Inflammatory macrophage treated with lipopolysaccharide for 4 hours (primary cell): ENCODE measurements at places on chromosomes 6 and 20.

DNA sequence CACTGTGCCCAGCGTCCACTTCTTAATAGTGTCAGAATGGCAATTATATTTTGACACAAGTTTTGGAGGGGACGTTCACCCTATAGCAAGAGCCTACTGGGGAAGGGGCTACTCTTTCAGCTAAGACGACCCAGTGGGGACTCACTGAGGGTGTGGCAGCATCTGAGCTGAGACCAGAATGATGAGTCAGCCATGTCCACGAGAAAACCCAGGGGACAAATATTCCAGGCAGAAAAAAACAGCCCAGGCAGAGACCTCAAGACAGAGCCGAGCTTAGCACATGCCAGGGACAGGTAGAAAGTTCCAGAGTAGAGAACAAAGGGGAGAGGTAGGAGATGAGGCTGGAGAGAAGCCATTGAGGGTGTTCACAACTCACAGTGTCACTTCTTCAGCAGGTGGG, 11.2 kb downstream of the CNBD2 start:
- DNase-seq = no peak

DNA sequence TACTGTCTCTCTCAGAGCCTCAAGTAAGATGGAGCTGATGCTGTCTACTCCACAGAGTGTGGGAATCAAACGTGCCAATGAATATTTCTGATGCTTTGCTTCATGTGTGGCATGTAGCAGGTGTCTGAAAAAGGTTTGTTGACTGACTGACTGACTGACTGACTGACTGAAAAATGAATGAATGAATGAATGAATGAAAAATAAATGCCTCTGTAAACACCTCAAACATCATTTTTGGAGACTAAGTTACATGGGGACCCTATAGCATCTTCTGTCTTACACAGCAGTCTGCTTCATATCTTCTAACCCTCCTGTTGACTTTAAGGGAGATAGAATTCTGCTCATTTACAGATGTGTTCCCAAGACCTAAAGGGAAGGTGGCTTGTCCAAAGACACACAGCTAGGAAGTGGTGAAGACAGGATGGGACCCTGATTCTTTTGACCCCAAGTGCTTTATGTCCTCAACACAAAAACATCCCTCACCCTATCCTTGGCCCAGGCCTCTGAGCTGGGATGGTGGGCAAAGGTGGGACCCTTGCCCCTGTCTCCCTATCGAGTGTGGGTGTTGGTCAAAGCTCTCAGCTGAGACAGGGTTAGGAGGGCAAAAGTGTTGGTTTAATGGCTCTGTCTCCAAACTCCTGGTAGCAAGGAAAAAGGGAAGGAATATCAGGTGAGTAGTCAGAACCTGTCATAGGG, 104.4 kb downstream of the TOX2 start:
- DNase-seq = no peak

DNA sequence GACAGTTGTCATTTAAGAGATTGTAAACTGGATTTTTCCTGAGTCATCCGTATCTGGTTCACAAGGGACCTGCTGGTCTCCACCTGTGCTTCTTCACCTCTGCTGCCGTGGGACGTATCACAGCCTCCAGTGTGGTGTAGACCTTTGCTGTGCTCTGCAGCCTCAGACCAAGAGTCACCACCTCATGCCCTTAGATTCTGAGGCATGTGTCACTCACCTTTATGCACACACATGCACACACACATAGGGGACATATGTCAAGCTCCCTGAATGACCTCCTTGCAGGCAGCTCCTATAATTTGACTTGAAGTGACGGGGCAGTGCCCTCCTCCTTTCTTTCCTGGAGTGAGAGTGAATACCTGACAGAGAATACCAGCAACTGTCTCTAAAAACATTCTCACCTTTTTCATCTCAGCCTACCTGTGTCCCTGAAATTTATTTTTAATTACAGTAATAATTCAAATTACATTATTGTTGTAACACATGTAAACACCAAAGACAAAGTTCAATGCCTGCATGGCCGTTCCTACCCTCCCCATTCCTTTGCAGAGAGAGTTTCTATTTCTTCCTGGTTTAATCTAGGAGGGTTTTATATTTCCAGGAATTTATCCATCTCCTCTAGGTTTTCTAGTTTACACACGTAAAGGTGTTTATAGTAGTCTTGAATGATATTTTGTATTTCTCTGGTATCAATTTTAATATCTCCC, 3.5 kb downstream of the SLC17A4 start:
- no peak for DNase-seq

DNA sequence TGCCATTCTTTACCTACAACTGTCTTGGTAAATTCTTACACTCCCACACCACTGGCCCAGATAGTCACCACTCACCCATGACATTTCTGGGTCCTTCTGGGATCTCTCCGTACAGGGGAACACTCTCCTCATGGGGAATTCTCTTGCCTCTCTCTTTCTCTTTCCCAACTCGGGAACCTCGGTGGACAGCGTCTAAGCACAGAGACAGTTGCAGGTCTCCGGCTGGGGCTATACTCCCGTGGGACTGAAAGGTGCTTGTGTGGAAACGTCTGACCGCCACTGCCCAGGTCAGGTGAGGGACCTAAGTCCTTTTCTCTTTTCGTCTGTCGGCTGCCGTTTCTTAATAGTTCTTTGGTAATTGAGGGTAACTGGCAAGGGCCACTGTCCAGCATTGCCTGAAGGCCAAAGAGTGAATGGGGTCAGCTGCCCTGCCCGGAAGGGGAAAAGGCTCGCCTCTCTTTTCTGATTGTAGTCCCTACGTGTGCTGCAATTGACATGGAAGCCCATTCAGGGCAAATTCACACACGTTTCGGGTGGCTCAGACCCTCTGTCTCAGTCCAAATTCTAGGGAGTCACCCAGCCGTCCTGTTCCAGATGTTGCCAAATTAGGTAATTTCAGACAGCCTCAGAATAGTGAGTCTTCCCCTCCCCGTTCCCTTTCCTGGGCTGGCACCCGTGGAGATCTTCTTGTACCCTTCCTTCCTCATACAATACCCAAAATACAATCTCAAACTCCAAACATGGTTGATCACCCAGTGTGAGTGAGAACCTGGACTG, 31.2 kb upstream of the RIPK1 start:
- no peak for DNase-seq

GRCh38 chr6:79455446-79455845, 81.8 kb downstream of the LCA5 start:
- no peak for DNase-seq

DNA sequence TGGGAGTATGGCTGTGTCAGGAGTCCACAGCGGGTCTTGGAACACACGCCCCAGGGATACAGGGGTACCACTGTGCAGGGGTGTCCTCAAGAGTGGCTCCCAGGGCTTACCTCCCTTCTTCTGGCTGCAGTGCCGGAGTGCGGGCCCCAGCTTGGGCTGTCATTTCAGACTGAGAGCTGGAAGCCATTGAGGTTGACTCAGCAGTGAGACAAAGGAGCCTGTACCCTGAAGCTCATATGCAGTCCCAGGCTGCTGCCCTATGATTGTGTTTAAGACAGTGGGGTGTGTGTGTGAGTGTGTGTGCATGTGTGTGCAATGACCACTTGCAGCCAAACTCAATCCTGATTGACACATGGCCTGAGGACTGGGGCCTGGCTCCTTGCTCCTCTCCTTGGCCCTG, 167.7 kb upstream of the AFDN start:
- DNase-seq = no peak

DNA sequence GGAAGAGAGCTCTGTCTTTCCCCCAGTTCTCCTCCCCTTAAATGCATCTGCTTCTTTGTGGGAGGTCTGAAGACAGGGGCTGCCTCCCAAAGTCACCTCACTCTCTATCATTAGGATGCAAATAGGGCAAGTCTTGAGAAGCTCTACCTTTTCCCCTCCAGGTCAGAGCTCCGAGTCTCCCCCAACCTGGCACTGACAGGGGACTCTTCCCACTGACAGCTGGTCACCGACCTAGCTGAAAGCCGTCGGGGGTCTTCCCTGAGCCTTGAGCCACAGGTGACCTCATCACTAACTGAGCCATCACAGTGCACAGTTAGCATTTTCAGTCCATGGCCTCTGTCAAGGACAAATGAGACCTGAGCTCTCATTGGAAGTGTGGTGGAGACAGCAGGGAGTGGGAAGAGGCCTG, 386.7 kb downstream of the HACE1 start:
- DNase-seq = no peak

DNA sequence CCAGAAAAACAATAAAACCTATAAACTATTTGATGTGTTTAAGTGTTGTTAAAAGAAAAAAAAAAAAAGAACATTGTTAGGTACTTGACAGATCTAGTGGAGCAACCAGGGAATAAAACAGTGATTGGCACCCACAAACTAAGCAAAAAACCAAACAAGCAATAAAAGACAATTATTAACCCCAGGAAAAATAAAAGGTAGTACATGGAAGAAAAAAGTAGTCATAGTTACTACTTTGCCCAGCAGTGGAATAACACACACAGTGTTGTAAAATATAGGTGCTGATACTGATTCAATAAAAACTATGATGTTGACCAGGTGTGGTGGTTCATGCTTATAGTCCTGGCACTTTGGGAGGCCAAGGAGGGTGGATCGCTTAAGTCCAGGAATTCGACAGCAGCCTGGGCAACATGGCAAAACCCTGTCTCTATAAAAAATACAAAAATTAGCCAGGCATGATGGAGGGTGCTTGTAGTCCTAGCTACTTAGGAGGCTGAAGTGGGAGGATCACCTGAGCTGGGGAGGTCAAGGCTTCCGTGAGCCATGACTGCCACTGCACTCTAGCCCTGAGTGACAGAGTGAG, 43.9 kb downstream of the PIGU start:
- no peak for DNase-seq

GRCh38 chr6:154427446-154427845, 70.8 kb upstream of the IPCEF1 start:
- DNase-seq = no peak

DNA sequence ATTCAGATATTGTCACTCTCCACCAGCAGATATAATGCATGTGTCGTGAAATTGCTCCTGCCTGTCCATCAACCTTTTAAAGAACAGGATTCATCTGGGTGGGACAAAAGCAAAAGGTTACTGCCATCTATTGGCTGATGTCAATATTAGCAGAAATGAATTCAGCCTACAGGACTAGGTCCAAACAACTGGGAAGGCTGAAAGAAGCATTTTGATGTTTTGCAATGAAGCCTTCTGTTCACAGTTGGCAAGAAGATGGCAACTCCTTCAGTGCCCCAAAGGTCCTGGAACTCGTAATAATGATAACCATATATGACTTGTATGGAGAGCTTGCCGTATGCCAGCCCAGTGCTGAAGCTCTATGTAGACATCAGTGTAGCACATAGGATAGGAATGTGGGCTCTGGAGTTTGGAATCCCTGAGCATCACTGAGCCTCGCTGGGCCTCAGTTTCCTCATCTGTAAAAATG, 7.5 kb downstream of the BCAS1 start:
- DNase-seq = peak; percentile 63

- DNase-seq = no peak
Measured at GRCh38 chr20:9075264-9076095, 6.6 kb downstream of the PLCB4 start.

- peak; percentile 3 for DNase-seq
Measured at GRCh38 chr6:55276745-55277530, 50.3 kb upstream of the GFRAL start.

DNA sequence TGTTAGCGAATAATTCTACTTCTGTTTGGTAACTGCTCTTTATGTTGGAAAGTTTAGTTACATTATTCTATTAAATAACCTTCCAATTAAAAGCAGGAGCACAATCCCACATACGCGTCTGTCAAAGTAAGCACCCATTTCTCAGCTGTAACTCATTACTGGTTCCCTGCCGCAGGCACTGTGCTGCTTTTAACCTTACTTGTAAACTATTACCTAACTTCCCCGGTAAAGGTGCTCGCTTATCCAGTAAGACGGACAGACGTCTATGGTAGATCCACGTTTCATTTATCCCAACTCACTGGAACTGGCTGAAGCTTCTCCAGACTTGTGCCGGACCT, 529 bp upstream of the ENPP4 start:
- DNase-seq = no peak

GRCh38 chr6:158548418-158549161, 11.3 kb upstream of the TMEM181 start:
- DNase-seq = no peak

DNA sequence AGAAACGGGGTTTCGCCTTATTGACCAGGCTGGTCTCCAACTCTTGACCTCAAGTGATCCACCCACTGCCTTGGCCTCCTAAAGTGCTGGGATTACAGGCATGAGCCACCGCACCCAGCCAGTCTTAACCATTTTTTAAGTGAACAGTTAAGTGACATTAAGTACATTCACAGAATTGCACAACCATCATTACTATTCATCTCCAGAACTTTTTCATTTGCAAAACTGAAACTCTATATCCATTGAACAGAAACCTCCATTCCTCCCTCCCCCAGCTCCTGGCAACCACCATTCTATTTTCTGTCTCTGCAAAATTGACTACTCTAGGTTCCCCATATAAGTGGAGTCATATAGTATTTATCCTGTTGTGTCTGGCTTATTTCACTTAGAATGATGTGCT, 59.7 kb downstream of the PLCB4 start:
- no peak for DNase-seq

DNA sequence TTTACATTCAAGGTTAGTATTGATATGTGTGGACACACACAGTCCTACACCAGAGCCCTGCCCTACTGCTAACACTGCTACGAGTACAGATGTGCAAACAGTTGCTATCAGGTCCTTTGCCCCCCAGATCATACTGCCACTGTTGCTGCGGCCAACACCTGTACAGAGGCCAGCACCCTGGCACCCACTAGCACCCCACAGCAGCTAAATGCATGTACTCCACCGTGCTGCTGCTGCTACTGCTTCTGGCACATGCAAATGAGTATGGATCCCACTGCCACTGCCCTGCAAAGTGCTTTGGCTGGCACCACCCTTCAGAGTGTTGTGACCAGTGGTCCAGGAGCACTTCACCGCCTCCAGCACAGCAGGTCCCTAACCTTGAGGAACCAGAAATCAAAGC, 621.9 kb downstream of the GRIK2 start:
- no peak for DNase-seq

- no peak for DNase-seq
Measured at GRCh38 chr6:8953310-8953709, 518.0 kb upstream of the SLC35B3 start.

DNA sequence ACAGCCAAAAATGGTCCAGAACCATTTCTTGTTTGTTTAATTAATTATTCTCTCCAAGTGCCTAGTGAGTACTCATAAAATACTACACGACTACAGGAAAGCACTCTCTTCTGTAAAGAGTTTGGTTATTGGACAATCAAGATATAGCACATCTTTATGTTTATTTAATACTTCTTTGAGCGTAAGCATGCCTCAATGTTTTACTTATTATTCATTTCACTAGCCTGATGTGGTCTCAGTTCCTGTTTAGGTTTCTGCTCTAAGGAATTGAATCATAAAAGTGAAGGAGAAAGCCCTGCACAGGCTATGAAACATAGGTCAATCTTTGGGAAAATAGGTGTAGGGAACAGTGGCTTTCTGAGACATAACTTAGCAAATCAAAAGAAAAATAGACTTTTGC, 45.9 kb upstream of the AIG1 start:
- no peak for DNase-seq

GRCh38 chr20:4342609-4343008, 327.3 kb upstream of the RNF24 start:
- no peak for DNase-seq
